ENCODE measurements at places on chromosomes 6 and 20.

GRCh38 chr20:35187584-35188190 lies 15.8 kb downstream of the PROCR start:
- DNase-seq, result no peak

GRCh38 chr6:44253307-44254101 lies 3.8 kb downstream of the SLC35B2 start:
- no peak for DNase-seq

DNA sequence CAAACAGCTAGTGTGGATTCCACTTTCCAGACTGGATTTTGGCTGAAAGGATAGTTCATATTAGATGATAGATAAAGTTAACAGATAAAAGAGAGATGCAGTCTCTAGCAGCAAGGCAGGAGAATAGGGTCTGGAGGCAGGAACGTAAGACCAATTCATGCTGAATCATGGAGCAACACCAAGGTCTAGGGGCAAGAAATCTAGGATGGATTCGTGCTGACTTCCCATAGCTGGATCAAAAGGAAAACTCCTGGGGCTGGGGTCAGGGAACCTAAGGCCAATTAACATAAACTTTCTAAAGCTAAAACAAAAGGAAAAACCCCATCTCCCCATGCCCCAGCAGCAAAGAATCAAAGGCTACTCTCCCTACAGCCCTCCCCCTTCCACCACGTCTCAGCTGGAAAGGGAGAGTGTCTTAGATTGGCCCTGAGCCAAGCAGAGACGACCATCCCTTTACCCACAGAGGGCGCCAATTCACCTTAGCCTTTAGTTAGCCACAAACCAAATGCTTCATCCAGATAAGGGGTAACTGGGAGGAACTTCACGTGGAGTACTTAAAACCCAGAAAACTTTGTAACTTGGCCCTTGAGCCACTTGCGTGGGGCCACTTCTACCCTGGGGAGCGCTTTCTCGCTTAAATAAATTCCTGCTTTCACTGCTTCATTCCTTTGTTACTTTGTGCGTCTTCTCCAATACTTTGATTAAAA lies 7.6 kb downstream of the TREM1 start:
- DNase-seq, result peak; percentile 63

DNA sequence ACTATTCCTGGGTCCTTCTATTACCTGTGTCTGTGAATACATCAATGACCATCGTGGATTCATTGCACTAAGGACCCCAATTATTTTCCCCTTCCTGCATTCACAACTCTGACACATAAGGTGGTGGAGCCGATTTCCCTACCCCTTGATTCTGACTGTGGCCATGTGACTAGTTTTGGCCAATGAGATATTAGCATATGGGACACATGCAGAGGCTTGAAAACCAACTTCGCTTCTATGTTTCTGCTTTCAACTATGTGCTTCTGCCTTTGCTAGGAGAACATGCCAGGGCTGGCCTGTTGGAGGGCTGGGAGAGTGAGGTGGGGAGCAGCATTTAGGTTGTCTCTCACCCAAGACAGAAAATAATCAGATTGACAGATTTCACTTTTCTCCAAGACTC lies 483.1 kb upstream of the JAG1 start:
- DNase-seq, result no peak

DNA sequence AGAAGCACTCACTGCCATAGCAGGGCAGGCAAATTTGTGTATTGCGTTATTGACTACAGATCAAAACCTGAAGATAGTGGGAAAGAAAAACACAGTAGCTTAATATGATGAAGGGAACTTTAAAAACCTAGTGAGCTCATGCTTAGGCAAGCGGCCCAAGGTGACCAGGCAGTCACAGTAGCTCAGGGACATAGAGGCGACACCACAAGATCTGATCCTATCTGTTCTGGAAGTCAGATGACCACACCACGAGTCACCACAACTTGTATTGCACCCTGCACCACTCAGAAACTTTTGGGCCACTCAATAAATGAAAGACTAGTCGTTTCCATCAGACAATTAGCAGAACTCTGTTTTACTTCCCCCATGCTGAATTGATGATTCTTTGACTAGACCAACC lies 4.9 kb downstream of the CLIC5 start:
- no peak for DNase-seq

- DNase-seq, result no peak
Observed at GRCh38 chr6:40900791-40901190, 138.2 kb downstream of the UNC5CL start.

- no peak for DNase-seq
Observed at GRCh38 chr20:40464731-40465208, 224.3 kb downstream of the MAFB start.

DNA sequence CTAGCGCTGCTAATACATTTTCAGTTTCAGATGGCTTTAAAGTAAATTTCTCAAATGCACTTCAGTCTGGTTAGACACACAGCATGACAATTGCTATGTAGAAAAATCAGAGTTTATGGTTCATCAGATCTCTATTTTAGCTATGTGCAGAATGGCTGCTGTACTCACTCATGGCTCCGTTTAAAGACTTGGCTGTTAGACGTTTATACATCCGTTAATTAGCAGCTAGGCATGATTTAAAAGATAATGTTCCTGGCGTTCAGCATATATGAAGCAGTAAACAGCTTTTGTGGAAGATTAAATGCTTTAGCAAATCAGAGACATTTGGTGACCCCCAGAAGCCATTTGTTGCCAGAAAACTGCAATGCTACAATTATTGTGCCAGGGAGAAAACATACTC lies 350.0 kb upstream of the MANEA start:
- DNase-seq, result no peak

GRCh38 chr20:20207291-20207690 lies 155.0 kb downstream of the CFAP61 start:
- no peak for DNase-seq

GRCh38 chr6:2733324-2733723 lies 17.4 kb downstream of the MYLK4 start:
- no peak for DNase-seq

DNA sequence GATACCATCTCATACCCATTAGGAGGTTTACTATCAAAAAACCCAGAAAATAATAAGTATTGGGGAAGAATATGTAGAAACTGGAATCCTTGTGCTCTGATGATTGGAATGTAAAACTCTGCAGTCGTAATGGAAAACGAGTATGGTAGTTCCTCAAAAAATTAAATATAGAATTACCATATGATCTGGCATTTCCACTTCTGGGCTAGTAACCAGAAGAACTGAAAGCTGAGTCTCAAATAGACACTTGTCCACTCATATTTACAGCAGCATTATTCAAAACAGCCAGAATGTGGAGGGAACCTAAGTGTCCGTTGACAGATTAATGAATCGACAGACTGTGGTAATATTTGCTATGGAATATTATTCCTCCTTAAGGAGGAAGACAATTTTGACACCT lies 44.3 kb downstream of the FOXC1 start:
- DNase-seq, result no peak

- DNase-seq, result no peak
Observed at GRCh38 chr20:20887593-20888265, 175.3 kb upstream of the RALGAPA2 start.

DNA sequence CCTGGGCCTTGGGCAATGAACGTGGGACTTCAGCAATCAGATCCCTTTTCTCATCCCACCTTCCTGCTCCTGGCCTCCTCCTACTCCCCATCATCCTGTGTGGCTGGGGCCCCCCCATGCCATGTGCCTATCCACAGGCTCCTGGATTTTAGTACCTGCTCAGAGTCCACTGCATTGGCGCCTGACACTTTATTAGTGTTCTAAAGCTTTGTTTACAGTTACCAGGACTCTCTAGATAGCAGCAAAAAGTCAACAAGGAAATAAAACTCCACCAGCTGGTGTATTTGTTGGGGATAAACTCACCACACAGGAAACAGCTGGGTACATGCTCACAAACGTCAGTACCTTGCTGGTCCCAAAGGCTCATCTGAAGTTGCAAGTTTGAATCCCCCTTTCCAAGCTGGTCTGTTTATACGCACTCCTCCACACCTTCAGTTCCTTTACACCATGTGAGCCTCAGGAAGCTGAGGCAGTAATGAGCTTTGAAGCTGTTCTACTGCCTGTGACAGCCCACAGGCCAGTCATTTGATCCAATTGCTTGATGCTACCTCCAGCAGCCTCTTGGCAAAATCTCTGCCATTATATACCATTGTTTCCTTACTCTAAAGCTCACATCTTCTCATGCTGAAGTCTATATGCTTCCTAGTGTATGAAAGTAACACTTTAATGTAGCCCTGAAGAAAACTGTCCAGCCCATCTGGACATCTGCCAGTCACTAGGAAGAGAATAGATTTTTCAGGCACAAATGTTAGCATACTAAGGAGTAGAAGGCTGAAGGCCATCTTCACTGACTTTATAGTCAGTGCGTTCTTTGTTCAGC lies 76.6 kb downstream of the ANKEF1 start:
- DNase-seq, result no peak

DNA sequence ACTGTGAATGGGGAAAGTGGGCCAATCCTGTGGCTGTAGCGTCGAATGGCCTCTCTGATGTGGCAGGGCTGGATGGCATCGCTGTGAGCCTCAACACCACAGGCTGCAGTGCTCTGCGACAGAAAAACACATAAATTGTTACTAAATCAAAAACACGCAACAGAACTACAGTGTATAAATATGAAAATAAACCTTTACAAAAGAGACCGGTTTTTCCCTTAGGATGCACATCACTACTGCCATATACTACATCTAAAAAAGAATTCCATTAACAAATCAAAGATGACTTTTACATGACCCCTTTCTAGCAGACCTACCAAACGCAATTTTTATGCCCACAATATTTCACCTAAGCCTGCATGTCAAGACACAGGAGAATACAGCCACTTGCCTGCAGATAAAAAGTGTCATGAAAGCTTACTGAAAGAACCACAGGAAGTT lies 395.5 kb upstream of the RUNX2 start:
- DNase-seq, result no peak
